Endothelial cell (in vitro differentiated cells): ENCODE measurements at places on chromosomes 1 and 21.
A peak's percentile ranks its signal among the peaks of the same experiment; 100 is the strongest.

DNA sequence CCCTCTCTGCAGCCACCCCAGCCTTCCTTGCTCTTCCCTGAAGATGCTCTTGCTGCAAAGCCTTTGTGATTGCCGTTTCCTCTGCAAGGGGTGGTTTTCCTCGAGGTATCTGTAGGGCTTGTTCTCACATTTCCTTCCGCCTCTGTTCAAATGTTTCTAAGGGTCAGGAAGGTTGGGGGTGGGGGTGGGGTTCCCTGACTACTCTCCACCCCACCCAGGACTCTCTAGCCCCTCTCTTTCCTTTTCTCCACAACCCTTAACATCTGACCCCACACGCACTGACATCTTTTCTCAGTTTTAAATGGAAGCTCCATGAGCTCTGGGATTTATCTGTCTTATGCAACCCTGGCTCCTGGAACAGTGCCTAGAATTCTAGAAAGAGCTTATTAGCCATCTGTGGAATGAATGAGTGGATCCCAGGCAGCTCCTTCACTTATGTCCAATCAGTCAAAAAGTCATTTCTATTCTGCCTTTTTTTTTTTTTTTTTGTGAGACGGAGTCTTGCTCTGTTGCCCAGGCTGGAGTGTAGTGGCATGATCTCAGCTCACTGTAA lies 27.3 kb upstream of the ZNF362 start:
- DNase-seq, result no peak

- DNase-seq, result peak; percentile 93
Observed at GRCh38 chr1:220089650-220090556, at the start of gene BPNT1. Gene BPNT1, minus strand, starts transcription at chr1:220089788. Its CDS starts 9,942 bp downstream, at chr1:220079846.

- DNase-seq, result no peak
Observed at GRCh38 chr1:1111516-1112236, 4.2 kb downstream of the C1orf159 start.

DNA sequence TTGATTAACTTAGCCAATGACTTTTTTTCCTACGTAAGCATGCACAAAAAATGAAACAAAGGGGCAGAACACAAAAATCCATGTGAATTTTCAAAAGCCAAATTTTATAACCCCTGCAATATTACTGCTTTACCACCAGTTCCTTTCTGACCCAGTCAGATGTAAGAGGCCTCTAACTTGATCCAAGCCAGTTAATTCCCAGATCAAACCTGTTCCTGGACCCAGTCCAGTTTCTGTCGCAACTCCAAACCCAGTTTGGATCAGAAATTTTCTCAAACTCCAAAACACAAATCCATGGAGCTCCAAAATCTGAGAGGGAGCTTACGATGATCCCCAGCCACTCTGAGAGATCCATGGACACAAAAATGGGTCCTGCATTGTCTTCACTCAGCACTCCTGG lies 7.8 kb upstream of the ZYG11A start:
- DNase-seq, result no peak

GRCh38 chr1:230806552-230806951 lies 59.4 kb downstream of the CAPN9 start:
- DNase-seq, result no peak

DNA sequence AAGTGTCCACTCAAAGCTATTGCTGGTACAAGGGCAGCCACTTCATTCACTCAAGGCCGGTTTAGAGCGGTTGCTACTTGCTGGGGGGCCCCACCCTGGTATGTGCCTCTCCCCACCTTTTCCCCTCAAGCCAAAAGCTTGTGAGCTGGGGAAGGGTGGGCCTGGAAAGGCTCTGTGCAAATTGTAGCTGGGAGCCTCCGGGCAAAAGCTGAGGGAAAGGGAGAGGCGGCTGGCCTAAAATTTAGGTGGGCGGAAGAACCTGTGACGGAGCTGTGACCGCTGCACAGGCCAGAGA lies 306 bp upstream of the SH3D21 start:
- DNase-seq, result no peak

DNA sequence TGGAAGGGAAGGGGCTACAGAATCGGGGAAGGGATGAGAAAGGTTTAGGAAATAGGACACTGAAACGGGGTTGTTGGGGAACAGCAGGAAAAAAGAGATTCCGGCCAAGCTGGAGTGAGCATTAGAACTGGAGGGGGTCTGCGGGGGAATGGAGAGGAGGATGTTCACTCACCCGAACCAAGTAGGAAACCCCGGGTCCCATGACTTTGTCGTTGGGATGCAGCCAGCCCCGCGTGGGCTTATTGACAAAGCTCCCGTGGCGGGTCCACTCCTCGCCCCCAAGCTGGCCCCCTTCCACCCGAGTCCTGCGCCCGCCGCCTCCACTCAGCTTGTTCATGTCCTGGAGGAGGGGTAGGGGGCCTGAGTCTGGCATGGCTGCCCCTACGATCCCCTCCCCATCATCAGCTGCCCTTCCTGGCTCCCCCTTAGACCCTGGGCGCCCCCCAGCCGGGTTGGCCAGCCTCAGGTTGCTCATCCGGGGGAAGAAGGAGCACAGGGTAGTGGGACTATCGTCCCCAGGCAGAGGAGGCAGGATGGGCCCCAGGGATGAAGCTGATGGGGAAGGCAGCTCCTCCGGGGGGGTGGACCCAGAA lies 591 bp downstream of the SHC1 start:
- DNase-seq, result no peak

GRCh38 chr1:170095976-170096748 lies 21.7 kb upstream of the KIFAP3 start:
- DNase-seq, result no peak

DNA sequence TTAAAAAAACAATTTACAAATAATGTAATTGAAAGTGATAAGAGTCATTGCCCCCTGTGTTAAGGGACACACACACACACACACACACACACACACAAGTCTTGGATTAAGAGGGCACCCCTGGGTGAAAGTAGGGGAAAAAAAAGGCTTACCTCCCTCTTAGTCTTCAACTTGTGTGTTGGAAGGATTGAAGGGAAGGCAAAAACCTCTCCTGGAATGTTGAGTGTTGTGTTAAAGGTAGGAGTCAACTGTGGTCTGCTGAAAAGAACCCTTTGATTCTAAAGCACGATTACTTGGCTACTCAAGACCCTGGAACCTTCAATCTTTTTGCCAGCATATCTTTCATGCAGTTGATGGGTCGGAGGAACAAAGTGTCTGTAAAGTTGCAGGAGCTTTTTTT lies 6.4 kb downstream of the PBX1 start:
- no peak for DNase-seq

GRCh38 chr1:3803905-3804626 lies 7.8 kb upstream of the LRRC47 start:
- no peak for DNase-seq

DNA sequence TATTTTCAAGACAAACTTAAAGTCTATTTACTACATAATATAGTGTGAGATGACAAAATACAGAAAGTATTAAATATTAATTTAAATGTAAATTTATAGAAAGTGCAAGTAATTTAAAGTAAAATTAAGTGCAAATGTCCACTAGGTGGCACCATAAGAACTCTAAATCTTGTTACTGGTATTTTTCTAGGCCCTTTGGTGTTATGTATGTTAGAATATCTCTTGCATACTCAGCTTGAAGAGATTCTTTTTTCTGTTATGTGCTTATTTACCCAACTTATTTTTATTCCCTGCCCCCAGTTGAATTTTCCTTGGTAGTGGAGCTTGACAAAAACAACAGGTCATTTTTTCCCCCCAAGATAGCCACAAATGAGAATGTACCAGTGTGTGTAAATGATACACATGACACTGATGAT lies 71.5 kb downstream of the RPS6KC1 start:
- no peak for DNase-seq

- no peak for DNase-seq
Observed at GRCh38 chr1:162937716-162938395, 76.9 kb upstream of the CCDC190 start.

DNA sequence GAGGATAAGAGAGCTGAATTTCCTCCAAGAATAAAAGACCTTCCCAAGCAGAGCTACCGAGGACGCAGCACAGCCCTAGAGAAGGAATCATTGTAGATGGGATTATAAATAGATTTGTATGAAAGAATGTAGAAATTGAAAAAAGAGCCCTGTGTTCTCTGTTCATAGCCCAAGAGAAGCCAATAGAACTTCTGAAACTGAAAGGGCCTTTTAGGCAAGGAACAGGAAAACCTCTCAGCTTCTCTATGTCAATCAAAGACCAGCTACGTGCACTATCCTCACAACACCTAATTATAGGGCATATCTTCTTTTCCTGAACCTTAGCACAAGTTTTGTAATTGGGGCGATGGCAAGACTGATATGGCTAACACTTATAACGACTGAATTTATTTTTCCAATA lies 192.4 kb upstream of the RNPC3 start:
- DNase-seq, result no peak

GRCh38 chr1:180515364-180515763 lies 13.0 kb upstream of the ACBD6 start:
- DNase-seq, result no peak

DNA sequence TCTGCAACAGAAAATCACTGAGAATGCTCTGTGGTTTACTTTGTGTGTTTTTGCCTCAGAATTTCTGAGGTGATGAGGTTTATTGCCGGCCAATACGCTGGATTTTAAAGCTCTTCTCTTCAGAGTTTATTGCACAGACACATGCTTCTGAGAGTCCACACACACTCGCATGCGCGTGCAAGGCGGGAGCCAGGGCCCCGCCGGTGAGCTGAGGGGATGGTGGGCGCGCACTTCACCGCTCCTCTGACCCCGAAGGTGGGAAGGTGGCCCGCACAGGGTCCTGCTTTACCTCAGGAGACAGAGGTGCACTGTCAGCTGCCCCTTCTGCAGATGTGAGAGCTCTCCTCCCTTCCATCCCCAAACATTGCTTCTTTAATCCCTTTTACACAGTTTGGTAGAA lies 158.4 kb upstream of the MAGI3 start:
- DNase-seq, result no peak

GRCh38 chr21:21188513-21189195 lies 190.4 kb downstream of the NCAM2 start:
- DNase-seq, result no peak

GRCh38 chr1:82177192-82177591 lies 376.5 kb downstream of the ADGRL2 start:
- no peak for DNase-seq

DNA sequence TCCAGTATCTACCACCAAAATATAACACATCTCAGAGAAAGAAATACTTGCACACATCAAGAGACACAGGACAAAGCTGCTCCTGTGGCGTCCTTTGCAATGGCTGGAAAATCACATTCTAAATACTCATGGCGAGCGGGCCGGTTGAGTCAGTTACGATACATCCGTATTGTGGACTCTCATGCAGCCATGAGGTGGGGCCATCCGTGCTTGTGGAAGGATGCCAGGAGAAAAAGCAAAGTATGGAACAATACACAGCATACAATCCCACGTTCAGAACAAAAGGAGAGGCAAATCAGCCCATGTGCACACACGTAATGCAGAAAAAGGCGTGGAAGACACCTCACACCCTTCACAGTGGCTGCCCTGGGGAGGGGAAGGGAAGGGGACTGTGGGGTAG lies 13.1 kb downstream of the ATP13A2 start:
- DNase-seq, result no peak

- no peak for DNase-seq
Observed at GRCh38 chr1:154445040-154445472, 39.9 kb downstream of the IL6R start.

GRCh38 chr1:229230140-229230892 lies 40.6 kb upstream of the RAB4A start:
- no peak for DNase-seq

- no peak for DNase-seq
Observed at GRCh38 chr1:78950826-78951225, 55.7 kb downstream of the ADGRL4 start.

DNA sequence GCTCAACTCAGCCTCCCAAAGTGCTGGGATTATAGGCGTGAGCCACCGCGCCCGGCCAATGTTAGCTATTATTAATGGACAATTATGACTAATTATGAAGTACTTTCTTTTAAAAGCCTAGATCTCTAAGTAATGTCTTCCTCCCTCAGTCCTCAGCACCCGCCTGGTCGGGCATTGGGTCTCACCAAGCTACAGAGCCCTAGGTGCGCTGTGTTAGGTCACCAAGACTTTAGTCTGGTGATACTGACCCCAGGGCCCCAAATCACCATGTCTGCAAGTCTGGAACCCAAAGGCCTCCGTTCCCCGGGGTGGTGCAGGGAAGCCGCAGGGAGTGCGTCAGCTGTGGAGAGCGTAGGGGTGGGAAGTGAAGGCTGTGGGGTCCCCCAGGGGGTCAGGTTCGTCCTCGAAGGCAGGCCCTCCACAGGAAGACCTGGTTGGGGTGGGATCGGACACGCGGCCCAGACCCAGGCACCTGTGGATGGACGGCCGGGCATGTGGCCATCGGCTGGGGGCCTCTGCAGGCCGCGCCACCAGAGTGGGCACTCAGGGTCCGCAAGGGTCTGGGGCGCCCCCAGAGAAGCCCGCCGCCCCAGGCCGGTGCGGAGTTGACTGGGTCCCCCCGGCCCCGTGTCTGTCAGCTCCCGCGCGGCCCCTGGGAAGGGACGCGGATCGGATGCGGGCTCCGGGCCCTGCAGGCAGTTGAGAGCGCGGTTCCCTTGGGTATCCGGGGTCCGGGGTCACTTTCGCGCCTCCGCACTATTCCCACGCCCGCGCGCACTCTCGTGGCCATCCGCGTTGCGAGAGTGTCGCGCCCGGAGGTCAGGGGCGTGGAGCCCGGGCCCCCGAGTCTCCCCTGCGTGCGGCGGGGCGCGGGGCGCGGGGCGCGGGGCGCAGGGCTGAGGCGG lies 710 bp upstream of the PDXK start:
- DNase-seq, result no peak

GRCh38 chr21:41362605-41363369 lies 960 bp downstream of the MX2 start:
- DNase-seq, result no peak

GRCh38 chr21:41964171-41964570 lies 10.4 kb upstream of the C2CD2 start:
- no peak for DNase-seq

DNA sequence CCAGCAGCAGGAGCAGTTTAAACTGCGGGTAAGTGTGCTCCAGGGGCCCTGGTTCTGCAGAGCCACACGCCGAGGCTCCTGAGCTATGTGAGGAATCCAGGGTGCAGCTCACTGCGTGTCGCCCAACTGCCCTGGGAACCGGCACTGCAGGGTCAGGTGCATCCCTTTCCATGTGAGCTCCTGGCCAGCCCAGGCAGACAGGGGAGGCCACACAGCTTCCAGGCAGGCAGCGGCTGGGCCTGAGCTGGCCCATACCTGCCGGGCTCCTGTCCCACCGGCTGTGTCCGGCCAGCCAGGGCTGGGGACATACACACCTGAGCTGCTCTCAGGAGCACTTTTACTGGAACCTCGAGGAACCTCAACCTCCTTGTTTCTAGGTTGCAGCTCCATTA lies 18.6 kb upstream of the COL18A1 start:
- DNase-seq, result no peak

DNA sequence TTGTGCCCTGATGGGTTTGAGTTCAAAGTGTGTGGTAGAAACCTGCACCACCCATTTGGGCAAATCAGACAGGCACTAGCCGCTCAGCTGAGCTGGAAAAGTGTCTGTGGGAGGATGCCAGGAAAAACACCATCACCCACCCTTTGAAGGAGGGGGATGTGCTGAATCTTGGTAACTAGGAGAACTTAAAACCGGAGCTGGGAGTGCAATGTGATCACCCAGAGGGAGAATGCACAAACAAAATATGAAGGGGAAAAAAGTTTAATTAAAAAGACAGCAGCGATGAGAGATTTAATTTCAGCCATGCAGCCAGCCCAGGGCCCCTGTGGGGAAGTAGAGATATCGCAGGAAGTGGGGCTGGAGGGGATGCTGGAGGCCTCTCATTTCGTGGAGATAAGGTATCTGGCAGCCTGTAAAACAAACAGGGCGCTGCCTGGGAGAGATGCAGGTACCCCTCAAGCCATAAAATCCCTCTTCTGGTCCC lies 86.8 kb upstream of the BCAR3 start:
- no peak for DNase-seq
